ENCODE measurements at places on chromosomes 5 and 9.

DNA sequence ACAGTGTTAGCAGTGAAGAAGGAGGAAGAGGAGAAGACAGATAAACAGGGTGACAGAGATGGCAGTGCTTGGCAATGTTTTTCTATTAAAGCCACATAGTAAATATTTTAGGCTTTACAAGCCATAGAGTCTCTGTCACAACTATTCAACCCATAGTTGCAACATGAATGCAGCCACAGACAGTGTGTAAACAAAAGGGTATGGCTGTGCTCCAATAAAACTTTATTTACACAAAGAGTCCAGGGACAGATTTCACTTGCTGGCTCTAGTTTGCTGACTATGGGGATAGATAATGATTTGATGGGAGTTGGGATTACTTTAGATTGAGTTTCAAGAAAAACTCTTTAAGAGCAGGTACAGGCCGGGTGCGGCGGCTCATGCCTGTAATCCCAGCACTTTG is 224.8 kb upstream of the SEMA6A start:
- no peak for DNase-seq

- DNase-seq: no peak
Measured at GRCh38 chr9:107351382-107352045, 68.4 kb downstream of the RAD23B start.

DNA sequence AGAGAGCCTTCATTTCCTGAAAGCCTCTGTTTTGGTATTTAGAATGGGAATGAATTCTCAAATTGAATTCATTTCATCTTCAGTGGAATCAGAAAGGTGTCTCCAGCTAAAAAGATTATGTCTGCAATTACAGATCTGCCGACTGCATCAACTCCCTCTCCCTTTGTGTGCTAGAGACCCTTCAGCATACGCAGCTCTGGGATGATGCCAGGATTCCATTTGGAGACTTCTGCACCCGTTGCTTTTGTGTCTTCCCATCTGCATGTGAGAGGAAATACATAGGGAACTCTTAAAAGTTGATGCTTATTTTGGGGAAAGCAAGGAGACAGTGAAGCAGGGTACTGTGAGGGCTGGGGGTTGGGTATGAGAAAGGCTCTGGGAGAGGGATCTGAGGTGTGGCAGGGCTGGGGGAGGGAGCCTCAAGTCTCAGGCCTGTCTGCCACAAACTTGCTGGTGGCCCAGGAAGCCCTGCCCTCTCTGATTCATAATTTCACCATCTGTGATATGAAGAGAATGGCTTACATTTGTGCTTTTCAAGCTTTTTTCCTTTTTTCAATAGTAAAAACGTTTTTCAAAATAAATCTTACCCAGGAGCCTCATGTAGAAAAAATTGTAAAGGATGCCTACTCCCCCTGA is 89.7 kb upstream of the SAP30L start:
- DNase-seq: no peak

GRCh38 chr5:148793261-148793660 is 33.1 kb upstream of the ADRB2 start:
- no peak for DNase-seq

DNA sequence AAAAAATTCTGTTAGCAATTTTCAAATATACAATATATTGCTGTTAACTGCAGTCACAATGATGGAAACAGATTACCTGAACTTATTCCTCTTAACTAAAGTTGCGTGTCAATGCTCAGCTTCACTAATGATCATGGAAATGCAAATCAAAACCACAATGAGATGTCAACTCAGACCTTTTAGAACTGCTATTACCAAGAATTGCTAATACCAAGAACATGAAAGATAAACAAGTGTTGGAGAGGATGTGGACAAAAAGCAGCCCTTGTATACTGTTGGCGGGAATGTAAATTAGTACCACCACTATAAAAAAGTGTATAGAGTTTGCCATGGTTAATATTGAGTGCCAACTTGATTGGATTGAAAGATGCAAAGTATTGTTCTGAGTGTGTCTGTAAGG is 1409.7 kb upstream of the CDH18 start:
- no peak for DNase-seq

DNA sequence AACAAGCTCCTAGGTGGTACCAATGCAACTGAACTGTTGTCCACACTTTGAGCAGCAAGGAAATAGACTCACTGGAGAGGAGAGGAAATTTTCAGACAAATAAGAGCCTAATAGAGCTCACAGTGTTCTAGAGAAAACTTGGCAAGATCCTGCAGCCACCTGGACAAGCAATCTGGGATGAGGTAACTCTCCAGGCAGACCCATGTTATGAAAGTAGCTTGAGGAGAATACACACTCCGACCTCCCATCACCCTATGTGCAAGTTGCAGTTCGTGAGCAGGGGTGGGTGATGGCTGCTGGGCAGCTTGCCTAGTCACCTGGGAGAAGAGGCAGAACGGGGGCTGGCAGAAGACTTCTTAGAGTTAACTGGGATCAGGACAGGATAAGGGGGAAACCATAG is 102.2 kb downstream of the KLF4 start:
- DNase-seq: no peak

- DNase-seq: no peak
Measured at GRCh38 chr5:55540024-55540423, 5.3 kb upstream of the PLPP1 start.

DNA sequence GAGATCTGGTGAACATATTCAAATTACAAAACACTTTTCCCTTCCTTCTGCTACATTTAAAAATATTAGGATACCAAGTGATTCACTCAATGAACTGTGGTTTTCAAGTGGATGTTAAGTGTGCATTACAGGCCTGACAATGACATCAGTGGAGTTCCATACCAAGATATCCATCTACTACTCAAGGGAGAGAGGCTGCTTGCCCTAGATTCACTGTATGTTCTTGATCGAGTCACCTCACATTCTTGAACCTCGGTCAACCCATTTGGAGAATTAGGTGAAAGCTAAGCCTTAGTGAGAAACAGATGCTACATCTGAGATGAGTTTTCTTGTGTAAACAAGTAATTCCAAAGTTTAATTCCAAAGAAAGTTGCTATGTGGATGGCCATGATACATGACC is 142.2 kb downstream of the FGF10 start:
- DNase-seq: no peak

DNA sequence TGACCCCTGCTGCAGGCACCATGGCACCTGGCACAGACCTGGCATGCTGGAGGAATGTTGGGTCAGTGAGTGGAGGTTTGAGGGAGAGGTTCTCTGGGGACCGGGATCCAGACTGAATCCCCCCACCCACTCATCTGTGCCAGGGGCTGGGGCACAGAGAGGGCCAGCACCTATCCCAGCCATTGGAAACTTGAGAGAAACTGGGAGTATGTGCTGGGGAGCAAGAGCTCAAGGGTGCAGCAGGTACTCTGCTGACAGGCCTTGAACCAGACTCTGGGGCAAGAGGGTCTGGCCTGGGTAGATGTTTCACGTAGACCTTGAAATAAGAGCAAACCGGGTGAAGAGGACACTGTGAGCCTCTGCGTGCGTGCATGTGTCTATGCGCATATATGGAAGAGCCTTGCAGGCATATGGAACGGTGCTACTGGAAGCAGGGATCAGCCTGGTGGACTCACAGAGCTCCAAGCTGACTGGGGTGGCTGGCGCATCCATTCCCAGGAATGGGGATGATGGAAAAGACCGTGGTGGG is 8.8 kb downstream of the FGF18 start:
- DNase-seq: no peak

- no peak for DNase-seq
Measured at GRCh38 chr9:3730511-3730922, 204.7 kb upstream of the RFX3 start.

- no peak for DNase-seq
Measured at GRCh38 chr5:61702784-61703183, 370.7 kb downstream of the ZSWIM6 start.

GRCh38 chr9:126684345-126684744 is 70.6 kb downstream of the LMX1B start:
- DNase-seq: no peak

- DNase-seq: no peak
Measured at GRCh38 chr9:29214154-29214689, 1640.9 kb upstream of the C9orf72 start.

- no peak for DNase-seq
Measured at GRCh38 chr5:82298668-82299067, 20.5 kb upstream of the RPS23 start.

GRCh38 chr9:87614397-87614796 is 111.5 kb upstream of the CTSL start:
- no peak for DNase-seq

DNA sequence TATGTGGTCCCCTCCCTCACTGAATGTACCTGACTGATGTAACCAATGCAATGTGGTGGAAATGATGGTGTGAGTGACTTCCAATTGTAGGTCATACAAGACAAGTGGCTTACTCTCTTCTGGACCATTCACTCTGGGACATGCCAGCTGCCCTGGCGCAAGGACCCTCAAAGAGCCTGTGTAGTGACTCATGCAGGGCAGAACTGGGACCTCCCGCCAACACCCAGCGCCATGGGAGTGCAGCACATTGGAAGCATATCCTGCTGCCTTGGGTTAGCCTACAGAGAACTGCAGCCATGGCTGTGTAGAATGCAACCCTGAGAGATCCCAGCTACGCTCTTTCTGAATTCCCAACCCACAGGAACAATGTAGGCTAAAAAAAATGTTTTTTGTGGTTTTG is 90.0 kb upstream of the PANK3 start:
- no peak for DNase-seq

- no peak for DNase-seq
Measured at GRCh38 chr5:148830211-148830610, 3.8 kb downstream of the ADRB2 start.

- no peak for DNase-seq
Measured at GRCh38 chr9:132943651-132944293, 644 bp downstream of the TSC1 start.

- no peak for DNase-seq
Measured at GRCh38 chr5:139354186-139354585, 12.5 kb downstream of the PAIP2 start.

- DNase-seq: no peak
Measured at GRCh38 chr9:104960662-104961061, 32.7 kb upstream of the ABCA1 start.

- no peak for DNase-seq
Measured at GRCh38 chr9:26812217-26812616, 80.4 kb downstream of the CAAP1 start.

DNA sequence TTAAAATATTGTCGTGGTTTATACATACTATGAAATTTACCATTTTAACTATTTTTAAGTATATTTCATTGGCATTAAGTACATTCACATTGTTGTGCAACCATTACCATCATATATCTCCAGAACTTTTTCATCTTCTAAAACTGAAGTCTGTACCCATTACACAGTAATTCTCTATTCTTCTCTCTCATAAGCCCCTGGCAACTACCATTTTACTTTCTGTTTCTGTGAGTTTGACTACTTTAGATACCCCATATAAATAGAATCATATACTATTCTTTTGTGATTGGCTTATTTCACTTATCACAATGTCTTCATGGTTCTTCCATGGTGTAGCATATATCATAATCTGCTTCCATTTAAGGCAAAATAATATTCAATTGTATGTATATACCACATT is 30.3 kb downstream of the NDUFS4 start:
- no peak for DNase-seq

GRCh38 chr9:114935119-114935518 is 4.7 kb upstream of the TNFSF8 start:
- no peak for DNase-seq

DNA sequence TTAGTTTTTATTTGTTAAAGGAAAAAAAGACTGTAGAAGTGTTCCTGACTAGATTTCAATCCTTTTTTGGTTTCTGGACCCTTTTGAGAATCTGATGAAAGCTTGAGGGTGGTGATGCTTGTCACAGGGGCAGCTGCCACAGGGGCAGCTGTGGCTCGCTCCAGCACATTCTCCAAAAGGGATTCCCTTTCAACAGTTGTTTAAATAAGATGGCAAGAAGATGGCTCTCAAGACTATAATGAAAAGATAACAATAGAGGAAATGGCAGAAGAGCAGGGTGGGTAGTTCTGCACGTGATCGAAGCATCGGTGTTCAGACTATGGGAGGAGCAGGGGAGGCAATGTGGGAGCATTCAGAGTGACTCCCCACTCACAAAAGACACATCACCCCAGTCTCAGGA is 46.5 kb upstream of the TNFAIP8 start:
- no peak for DNase-seq

DNA sequence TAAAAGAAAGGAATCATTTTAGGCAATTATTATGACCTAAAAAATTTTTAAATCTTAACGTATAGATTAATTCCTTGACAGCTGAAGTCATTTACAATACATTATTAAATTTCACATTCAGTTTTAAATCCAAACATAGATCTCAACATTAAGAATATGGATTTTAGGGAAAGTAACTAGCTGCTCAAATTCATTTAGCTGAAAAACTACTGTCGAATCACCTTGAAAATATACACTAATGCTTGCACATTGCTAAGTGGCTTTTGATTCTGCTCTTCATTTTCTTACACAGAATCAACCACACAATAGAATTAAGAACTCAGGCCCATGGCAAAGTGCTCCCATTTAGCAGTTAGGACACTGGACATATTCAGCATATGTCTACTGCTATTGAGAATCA is 454.2 kb downstream of the RAB3C start:
- no peak for DNase-seq
